Fibroblast of lung (primary cell): ENCODE measurements at places on chromosomes 4 and X.
A peak's percentile ranks its signal among the peaks of the same experiment; 100 is the strongest.

DNA sequence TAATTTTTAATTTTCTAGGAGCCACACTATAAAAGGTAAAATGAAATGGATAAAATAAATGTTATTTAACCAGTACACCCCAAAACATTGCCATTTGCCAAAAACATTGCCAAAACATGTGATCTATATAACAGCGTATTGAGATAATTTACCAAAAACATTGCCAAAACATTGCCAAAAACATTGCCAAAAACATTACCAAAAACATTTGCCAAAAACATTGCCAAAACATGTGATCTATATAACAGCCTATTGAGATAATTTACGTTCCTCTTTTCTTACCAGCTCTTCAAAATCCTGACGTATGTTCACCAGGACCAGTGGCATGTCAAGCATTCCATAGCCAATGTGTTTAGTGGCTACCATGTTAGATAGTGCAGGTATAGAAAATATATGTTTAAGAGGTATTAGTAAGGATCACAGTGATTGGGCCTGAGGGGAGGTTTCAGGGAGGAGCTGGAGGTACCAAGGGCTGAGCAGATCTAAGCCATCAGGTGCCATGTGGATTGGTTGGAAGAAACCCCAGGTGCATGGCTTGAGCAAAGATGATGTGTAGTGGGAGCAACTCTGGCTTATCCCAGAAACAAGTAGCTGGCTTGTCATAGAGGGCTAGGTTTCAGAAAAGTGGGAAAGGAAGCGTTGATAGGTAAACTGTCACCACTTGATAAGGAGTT lies 42.6 kb downstream of the RAPGEF2 start:
- DNase-seq, result no peak

DNA sequence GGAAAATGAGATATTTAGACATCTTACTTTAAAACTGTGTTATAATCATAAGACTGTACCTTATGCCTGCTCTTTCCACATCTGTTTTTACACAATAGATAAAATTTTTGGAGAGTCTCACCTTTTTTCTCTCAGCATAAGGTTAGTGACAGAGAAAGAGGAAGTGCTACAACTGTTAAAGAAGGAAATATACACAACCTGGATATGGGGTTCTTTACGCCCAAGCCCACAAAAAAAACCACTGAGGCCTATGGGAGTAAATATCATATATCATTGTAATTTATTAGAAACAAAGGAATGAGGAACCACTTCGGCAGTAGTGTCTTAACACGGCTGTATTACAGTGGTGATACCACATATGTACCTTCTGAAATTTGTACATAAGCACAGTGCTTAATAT lies 265.9 kb upstream of the GK2 start:
- DNase-seq, result no peak

DNA sequence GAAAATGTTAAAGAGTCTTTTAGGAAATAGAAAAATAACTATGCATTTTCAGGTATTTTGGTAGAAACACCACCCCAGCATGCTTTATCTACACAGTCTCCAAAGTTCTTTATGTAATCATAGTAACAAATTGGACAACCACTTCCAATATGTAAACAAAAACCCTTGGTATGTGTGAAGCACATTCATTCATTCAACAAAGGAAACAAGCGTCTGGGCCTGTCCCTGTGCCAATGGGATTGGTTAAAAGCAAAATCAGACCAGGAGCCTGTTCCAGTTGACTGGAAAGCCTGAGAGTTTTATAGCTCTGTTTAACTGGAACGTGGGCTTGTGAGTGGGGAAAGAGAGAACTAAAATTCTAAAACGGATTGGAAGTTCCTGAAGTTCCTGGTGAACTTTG lies 41.3 kb upstream of the TENM3 start:
- DNase-seq, result peak; percentile 59

DNA sequence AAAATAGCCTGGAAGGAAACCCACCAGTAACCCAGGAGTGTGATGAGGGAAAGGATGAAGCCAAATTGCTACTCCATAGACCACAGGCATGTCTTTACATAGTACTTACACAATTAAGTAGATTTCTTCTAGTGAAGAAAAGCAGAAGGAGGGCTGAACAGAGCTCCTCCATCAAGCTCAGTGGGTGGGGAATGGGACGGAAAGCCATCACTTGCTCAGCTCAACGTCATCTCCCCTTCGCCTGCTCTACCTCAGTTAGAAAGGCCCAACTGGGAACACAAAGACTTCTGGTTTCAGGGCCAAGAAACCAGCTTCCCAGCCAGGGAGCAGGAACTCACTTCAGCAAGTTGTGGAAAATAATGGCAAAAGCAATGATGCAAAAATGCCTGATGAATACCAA lies 36.6 kb downstream of the ADGRG2 start:
- DNase-seq, result no peak

DNA sequence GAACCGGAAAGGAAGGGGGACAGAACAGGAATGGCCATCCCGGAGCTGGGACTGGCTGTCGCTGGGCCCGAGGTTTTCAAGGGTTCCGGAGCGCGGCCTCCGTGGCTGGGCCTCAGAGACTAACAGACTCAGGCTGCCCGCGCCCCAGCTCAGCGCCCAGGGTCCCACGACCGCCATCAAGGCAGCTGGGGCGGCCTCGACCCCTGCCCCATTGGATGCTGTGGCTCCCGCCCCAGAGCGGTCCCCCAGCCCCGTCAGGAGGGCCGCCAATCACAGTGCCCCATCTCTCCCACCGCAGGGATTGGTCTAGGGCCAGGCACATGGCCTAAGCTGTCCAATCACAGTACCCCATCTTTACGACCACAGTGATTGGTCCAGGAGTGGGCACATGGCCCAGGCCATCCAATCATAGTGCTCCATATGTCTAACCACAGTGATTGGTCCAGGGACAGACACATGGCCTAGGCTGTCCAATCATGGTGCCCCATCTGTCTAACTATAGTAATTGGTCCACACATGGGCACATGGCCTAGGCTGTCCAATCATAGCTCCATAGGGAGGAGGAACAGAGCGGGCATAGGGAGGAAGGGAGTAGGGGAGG lies 105.3 kb upstream of the NKX1-1 start:
- peak; percentile 3 for DNase-seq

DNA sequence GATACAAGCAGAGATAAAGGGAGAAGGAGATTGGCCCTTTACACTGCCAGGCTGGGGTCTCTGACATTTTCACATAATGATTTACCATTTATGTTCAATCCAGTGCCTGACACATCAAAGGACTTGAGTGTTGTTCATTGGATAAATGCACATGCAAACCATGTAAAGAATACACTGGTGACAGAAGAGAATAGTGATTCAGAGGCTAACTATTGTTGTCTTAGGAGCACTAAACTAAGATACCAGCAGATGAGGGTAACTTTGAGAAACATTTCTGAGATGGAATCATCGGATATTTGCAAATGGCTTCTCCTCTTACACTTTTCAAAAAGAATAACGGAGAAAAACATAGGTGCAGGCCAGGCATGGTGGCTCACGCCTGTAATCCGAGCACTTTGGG lies 67.3 kb upstream of the HHIP start:
- DNase-seq, result no peak

GRCh38 chr4:152634110-152634760 lies 45.6 kb downstream of the TMEM154 start:
- peak; percentile 10 for DNase-seq

GRCh38 chr4:152610131-152610530 lies 69.7 kb downstream of the TMEM154 start:
- no peak for DNase-seq

- DNase-seq, result peak; percentile 69
These were observed 17.3 kb downstream of the APLN start for GRCh38 chrX:129637217-129638109.

DNA sequence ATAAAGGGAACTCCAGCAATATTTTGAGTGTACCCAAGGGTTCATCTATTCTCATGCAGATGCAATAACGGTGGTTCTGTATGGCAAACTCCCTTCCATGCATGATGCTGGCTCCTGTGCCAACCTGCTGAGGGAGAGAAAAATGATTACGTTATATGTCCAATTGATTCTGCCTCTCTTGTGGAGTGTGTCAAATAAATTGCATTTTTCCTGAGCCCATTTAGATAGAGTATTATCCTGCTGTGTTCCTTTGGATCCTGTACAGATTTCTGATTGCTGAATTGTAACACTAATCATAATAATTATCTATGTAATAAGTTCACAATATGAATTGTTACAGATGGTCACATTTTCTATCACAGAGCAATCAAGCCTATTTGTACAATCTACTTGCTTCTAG lies 821.7 kb downstream of the C4orf33 start:
- DNase-seq, result no peak

GRCh38 chr4:71537551-71538065 lies 198.8 kb downstream of the SLC4A4 start:
- DNase-seq, result no peak

DNA sequence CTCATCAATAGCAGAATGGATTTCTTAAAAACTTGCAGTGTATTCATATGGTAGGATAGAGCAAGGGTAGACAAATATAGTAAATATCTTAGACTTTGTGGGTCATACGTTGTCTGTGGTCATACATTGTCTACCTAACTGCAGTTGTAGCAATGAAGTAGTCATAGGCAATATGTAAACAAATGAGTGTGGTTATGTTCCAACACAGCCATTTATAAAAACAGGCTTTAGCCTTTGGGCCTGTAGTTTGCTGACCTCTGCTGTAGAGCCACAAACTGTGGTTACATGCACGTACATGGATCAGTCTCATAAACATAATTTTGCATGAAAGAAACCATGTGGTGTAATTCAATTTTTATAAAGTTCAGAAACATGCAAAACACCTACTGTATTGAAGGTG lies 98.9 kb downstream of the LARP1B start:
- DNase-seq, result peak; percentile 63

GRCh38 chr4:108834835-108835384 lies 72.1 kb upstream of the ETNPPL start:
- peak; percentile 60 for DNase-seq

GRCh38 chrX:108199691-108200090 lies 108.1 kb downstream of the ATG4A start:
- peak; percentile 59 for DNase-seq

- DNase-seq, result peak; percentile 84
These were observed 93.3 kb downstream of the ANXA3 start for GRCh38 chr4:78644744-78645330.

GRCh38 chr4:83870328-83870950 lies 334.5 kb downstream of the GPAT3 start:
- no peak for DNase-seq

GRCh38 chr4:22339491-22339890 lies 176.4 kb downstream of the ADGRA3 start:
- no peak for DNase-seq

DNA sequence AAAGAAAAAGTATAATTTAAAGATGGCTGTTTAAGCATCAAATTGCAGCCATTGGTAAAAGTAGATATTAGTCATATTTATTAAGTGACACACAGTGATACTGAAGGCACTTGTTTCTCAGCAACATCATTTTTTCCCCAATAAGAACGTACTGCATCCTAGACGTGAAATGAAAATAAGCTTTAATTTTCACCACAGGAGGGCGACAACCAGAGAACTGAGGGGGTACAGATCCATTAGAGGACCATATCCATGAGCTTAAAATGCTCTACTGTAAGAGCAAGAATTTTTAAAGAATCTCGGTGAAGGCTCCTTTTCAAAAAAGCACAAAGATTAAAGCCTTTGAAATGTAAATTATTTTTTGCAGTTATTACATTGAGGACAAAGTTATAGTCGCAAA lies 33.4 kb downstream of the FRG1 start:
- no peak for DNase-seq

DNA sequence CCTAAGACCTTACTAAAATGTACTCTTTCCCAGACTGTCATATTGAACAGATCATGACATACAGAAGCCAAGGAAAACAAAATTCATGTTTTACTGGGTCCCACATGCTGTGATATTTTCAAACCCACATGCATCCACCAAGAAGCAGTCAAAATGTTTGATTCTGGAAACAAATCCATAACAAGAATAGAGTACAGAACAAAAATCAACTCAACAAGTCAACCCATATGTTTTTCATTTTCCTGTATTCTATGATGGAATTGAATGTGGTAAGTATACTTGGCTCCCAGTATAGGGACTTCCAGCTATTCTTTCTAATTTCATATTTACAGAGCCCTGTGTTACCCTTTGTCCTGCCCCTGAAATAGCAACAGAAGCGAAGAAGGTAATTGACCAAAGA lies 106.8 kb downstream of the COL25A1 start:
- DNase-seq, result no peak
